ENCODE measurements at places on chromosomes 12 and 14.

GRCh38 chr14:31414190-31414833, 6.0 kb downstream of the HEATR5A start:
- no peak for DNase-seq

GRCh38 chr14:97022741-97023140, 225.6 kb downstream of the VRK1 start:
- DNase-seq, result no peak

GRCh38 chr12:106032623-106032925, 106.2 kb downstream of the NUAK1 start:
- no peak for DNase-seq

- DNase-seq, result no peak
These were observed 37.5 kb downstream of the GNG2 start for GRCh38 chr14:51897791-51898355.

DNA sequence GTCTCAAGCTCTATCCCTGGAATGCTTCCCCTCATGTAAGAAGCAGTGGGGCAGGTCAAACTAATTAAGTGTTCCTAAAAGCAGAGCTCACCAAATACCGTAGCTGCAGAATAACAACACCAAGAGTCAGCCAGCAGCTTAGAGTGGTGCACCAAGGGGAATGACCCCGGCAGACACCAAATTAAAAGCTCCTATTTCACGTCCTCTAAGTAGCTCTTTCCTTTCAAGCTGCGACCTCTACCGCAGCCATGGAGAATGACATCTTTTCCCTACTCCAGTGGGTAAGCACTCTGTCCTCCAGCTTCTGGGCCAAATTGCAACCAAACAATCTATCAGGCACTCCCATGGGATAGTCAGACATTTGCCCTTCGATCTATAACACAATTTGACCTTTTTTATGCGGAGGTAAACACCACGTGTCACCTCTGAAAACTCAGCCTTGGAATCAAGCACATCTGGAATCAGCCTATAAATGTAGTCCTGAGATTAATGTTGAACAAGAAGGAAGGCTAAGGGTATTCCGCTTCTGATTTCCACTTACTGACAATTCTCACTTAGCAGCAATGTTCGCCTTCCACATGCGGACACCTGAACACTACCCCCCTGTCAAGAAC, 67.6 kb upstream of the CDKN3 start:
- no peak for DNase-seq

DNA sequence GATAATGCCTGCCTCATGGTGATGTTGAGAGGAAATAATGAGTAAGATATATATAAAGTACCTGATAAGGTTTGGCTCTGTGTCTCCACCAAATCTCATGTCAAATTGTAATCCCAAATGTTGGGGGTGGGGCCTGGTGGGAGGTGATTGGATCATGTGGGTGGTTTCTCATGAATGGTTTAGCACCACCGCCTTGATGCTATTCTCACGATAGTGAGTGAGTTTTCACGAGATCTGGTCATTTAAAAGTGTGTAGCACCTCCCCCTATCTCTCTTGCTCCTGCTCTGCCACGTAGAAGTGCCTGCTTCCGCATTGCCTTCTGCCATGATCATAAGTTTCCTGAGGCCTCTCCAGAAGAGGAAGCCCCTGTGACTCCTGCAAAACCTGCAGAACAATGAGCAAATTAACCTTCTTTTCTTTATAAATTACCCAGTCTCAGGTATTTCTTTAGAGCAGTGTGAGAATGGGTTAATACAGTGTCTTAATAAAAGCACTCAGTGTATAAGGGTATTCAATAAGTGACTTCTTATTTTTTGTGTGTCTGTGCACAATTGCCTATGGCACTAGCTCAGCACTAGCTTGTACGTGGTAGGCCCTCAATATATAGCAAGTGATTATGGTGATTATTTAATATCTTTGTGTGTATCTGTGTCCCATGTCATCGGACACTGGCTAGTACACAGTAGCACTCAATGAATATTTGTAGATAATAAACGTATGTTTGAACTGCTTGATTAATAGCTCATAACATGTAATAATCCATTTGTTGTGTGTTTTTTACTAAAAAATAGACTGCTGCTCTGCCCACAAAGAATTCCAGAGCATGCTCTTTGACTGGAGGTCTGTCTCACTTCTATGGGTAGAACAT, 138.1 kb upstream of the LMNTD1 start:
- DNase-seq, result no peak

- DNase-seq, result no peak
These were observed 48.8 kb downstream of the NINJ2 start for GRCh38 chr12:614411-614970.

DNA sequence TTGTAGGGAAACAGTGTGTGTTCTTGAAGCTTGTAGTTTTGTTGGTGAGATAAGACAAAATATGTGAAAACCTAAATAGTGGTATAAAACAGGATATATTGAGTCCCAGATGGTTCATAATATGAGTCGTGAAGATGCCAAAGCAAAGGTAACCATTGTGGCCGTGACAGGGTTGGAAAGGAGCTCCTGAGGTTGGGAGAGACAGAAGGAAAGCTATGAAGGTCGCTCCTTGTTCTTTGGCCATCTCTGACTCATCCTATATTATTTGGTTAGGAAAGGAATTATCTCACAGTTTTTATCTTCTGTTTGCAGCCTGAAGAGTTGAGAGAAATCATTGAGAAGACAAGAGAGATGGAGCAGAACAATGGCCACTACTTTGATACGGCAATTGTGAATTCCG, 27.1 kb downstream of the ATP6V1D start:
- DNase-seq, result no peak

- DNase-seq, result no peak
These were observed 7.7 kb downstream of the PPP1R3E start for GRCh38 chr14:23294734-23295561.

- DNase-seq, result no peak
These were observed 223.1 kb downstream of the RAD51B start for GRCh38 chr14:68042586-68043210.

GRCh38 chr12:124919521-124920352, 5.3 kb upstream of the UBC start:
- DNase-seq, result no peak

GRCh38 chr14:75456069-75456996, 28.5 kb downstream of the JDP2 start:
- no peak for DNase-seq

- no peak for DNase-seq
These were observed 333.7 kb downstream of the EGLN3 start for GRCh38 chr14:33617154-33617553.

DNA sequence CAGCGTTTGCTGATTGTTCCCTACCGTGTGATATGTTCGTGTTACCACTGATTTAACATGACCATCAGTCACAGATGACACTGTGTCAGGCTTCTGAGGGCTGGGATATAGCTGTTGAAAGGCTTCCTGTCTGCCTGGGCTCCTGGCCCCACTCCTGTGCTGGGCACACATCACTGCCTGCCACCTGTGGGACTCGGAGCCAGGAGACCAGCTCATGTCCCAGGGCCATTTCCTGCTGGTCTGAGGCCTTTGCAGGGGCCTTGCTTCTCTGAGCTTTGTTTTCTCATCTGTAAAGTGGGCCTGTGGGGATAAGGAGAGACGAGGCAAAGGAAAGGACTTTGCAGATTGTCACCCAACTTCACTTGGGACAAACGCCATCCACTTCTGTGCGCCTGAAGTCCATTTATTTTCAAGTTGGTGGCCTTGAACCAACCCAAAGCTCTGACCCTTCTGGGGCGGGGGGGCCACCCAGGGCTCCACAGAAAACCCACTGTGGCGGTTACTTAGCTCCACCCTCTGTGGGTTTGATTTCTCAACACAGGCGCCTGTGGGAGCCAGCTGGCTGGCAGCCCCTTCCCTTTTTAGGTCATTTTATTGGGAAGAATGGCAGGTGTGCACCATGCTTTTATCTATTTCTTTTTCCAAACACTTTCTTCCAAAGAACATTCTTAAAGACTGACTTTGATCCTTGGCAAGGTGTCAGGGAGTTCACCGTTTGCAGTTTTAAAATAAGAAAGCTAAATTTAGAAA, 54.1 kb downstream of the BEGAIN start:
- no peak for DNase-seq

DNA sequence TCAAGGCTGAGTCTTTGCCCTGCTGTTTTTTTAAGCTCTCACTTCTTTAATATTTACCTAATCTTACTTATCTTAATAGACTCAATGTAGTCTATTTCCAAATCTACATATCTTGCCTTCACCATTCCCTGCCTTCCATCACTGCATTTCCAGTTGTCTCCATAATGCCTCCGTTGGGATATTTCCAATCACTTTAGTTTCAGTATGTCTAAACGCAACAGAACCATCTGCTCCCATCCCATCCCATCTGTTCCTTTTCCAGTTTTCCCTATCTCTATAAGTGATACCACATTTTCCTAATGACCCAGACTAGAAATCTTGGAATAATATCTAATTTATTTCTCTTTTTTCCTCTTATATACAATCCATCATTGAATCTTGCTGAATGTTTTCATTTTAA, 15.1 kb upstream of the CCDC198 start:
- no peak for DNase-seq

GRCh38 chr12:124993626-124994436, at the start of gene BRI3BP:
TSS of gene BRI3BP (plus strand) at chr12:124993645. CDS start at chr12:124993791, 146 bp downstream.
- peak; percentile 23 for DNase-seq

- DNase-seq, result no peak
These were observed 122.5 kb downstream of the CCER1 start for GRCh38 chr12:90832427-90832826.

DNA sequence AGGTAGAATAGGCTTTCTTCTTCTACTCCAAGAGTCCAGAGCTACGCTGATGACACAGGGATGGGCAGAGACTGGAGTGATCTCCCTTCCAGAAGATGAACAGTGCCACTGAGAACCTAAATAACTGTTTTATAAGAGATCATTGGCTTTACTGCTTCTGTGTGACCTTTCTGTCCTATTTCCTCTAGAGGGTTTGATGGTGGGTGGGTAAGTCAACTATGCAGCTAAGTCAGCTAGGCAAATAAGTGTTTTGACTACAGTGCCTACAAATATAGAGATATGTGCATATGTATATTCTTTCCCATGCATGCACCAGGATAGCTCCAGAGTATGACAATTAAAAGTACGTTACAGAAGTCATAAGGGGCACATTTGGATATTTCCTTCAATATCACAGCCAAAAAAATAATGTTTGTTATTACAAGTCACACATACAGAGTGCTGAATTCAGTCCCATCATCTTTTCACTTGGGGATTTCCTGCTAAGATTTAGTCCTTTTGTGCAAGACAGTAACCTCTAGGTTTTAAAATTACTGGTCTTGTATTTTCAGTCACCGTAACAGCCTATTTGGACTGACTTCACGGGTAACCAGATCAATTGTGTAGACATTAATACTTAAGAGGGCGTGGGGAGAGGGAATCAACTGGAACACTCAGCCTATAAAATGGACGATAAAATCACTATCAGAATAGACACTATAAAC, 412.6 kb upstream of the SOX5 start:
- DNase-seq, result no peak

DNA sequence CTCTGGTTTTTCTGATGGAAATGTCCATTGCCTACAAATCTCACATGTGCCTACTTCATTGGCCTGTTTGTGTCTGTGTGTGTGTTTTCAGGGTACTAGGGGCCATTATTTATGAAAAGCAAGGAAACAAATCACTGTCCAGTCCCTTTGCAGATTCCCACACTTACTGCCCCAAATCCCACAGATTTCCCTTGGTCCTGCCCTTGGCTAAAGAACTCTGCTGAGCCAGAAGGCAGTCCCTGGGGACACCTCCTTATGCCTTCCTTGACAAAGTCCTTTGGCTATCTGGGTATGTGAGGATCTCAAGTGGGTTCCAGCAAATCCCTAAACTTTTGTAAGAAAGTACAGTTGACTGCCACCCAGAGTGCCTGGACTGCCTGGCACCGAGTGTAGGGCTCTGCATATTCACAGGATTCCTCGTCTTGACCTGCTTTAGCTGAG, 388.1 kb downstream of the BCAT1 start:
- DNase-seq, result no peak

GRCh38 chr12:5268424-5269210, 163.3 kb upstream of the NTF3 start:
- DNase-seq, result no peak
